Kidney (tissue), 22 donors: ENCODE measurements at places on chromosomes 4 and X. TPM values are rescaled to one million over a fixed set of nuclear protein-coding genes. Genes with fewer than 3 reads are reported as not detected.
A peak's percentile ranks its signal among the peaks of the same experiment; 100 is the strongest.

CSAG2 gene
- total RNA-seq: not detected

YY2 gene
- 2.3 TPM for total RNA-seq

NDST4 gene
- total RNA-seq: not detected

DNA sequence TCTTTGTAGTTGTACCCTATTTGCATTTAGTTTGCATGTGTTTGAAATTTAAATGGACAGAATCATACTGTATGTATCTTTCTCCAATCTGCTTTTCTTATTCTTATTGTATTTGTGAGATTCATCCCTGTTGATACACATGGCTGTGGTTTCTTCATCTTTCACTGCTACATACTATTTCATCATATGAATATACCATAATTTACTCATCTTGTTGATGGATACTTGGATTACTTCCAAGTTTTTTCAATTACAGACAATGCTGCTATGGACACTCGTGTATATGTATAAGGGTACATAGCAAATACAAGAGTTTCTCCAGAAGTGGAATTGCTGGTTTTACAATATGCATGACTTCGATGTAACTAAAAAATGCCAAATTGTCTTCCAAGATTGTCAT lies 11.8 kb upstream of the KLHL8 start:
- H3K4me3 ChIP-seq: no peak overlapping the region
- no peaks in the 10 kb centered on the region for H3K27me3 ChIP-seq
- no peak overlapping the region for H3K27ac ChIP-seq

DNA sequence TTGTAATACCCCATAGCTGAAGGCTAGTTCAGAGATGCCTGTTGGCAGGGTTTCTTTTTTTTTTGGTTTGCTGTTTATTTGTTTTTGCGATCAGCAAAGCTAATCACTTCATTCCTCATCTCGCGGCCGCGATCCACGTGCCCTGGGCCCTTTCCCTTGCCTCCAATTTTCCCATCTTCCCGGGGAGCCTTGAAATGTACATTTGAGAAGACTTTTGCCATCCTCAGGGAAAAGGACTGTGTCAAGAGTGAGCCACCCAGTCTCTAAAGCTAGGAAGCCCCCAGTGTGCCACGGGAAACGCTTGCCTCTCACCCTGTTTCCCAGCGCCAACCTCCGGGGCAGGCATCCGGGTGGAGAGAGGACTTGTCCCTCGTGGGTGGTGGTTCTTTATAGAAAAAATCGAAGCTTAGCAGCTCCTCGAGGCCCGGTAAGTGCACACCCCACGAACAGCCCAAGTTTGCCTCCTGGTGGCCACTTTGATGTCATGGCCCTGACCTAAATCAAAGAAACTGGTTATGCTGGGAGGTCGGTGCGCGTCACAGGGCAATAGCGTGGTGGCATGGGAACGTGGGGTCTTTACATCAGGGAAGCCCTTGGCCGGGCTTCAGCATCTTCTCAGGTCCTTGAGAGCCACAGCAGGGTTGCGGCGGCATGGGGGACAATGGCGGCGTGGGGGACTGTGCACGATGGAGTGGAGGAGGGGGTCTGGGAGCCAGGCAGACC lies 42.0 kb downstream of the MAP7D3 start:
- H3K4me1 ChIP-seq: peaks cover 5% of the 10 kb centered on the region
- peak; percentile 24 for DNase-seq
- H3K4me3 ChIP-seq: no peak overlapping the region
- H3K27me3 ChIP-seq: peaks cover 4% of the 10 kb centered on the region
- H3K27ac ChIP-seq: peak overlapping the region; percentile 17

DNA sequence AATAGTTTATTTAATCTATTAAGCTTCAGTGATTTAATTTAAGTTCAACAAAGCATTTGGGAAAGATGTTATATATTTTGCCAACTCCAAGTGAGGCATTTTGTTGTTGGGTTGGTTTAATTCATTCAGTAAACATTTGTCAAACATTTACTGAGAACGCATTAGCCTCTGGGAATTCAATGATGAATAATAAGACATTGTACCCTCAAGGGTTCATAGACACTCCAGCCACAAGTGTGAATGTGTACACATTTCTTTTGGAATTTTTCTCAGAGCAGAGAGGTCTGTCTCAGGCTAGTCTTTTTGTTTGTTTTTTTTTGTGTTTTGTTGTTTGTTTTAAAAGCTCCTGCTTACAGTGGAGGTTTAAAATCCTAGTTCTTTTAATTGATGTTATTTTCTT lies 203.9 kb downstream of the SOWAHB start:
- H3K27me3 ChIP-seq: no peaks in the 10 kb centered on the region
- no peak for DNase-seq
- no peak overlapping the region for H3K4me3 ChIP-seq
- no peaks in the 10 kb centered on the region for H3K36me3 ChIP-seq
- H3K27ac ChIP-seq: no peak overlapping the region

GRCh38 chrX:153766098-153766817 lies 2.2 kb downstream of the PLXNB3 start:
- no peaks in the 10 kb centered on the region for H3K4me1 ChIP-seq
- no peak overlapping the region for H3K27ac ChIP-seq
- no peak overlapping the region for H3K4me3 ChIP-seq
- no peaks in the 10 kb centered on the region for H3K27me3 ChIP-seq

DNA sequence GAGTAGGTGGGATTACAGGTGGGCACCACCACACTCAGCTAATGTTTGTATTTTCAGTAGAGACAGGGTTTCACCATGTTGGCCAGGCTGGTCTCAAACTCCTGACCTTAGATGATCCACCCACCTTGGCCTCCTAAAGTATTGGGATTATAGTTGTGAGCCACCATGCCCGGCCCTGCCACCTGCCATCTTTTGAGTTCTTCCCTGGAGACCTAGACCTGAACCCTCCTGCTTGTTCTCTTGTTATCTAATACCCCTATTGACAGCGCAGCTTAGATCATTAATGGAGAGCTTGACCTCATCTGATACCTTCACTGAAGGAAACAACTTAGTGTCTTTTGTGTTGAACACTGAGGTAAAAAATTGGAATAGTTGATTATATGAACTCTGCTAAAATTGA lies 53.6 kb downstream of the HTT start:
- no peak for DNase-seq
- peaks cover 2% of the 10 kb centered on the region for H3K4me1 ChIP-seq
- H3K27ac ChIP-seq: no peak overlapping the region
- H3K27me3 ChIP-seq: no peaks in the 10 kb centered on the region
- H3K36me3 ChIP-seq: peaks cover 38% of the 10 kb centered on the region
